Hypothalamus (tissue), 51 donors: ENCODE measurements at places on chromosomes 16 and 17.

- DNase-seq = no peak
Measured at GRCh38 chr17:63041722-63042121, 75.7 kb downstream of the TANC2 start.

DNA sequence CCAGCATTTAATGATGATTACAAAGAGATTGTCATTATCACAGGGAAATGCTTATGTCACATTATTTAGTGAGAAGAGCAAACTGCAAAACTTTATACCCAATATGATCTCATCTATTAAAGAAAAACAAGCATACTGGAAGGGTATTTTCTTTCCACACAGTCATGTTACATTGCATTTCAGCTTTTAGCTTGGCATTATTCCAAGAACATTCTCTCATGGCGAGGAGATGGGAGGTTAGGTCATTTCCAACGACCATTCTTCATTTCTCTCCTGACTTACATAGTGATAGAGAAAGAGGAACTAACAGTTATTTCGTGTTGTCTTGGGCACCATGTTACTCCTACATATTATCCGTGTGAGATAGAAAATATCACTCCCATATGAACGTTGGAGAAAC is 309.4 kb upstream of the XYLT1 start:
- DNase-seq = no peak

GRCh38 chr17:47603830-47604597 is 45.7 kb upstream of the KPNB1 start:
- DNase-seq = no peak

DNA sequence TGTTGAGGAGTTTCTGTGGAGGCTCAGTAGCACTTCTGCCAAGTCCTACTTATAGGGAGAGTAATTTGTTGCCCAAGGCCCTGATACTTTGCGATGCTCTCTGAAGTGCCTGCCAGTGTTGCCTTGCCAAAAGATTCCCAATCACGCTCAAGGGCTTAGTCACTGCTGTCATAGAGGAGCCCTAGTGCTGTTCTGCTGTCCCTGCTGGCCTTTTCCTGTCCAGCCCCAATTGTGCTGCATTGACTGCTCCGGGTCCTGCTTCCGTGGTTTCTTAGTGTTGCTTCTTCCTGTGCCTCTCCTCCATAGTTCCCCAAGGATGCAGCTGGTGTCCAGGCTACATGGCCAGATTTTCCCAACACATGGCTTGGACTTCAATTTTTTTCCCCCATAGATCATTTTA is 13.9 kb downstream of the NUP93 start:
- DNase-seq = no peak

DNA sequence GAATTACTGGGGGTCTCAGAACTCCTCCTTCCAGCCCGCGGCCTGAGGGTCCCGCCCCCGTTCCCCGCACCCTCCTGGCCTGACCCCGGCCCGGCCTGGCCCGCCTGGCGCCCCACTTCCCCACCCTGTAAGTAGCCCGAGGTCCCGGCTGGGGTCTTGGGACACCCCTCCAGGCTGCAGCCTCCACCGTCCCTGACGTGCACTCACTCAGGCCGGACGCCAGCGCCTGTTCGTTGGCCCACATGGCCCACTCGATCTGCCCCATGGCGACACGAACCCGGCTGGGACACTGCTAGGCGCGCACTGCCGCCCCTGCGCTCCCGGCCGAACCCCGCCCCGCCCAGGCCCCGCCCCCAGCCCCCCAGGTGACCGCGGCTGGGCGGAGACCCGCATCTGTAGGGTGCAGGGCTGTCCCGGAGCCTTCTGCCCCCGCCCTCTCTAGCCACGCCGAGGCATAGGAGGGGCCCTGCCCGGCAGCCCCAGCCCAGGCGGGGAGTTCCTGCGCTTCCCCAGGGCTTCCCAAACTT is at the start of gene CYBA:
TSS of gene CYBA (minus strand) at position 305 of the 527 bp plus-strand sequence. CDS start at position 265, 40 bp downstream.
- DNase-seq = no peak

GRCh38 chr16:74117798-74118197 is 178.8 kb upstream of the PSMD7 start:
- no peak for DNase-seq

- no peak for DNase-seq
Measured at GRCh38 chr16:67919622-67920221, 11.9 kb downstream of the CTRL start.
